Glutamatergic neuron (in vitro differentiated cells): ENCODE measurements at places on chromosomes 1 and 21. TPM values are rescaled to one million over a fixed set of nuclear protein-coding genes. Genes with fewer than 3 reads are reported as not detected.

GRCh38 chr21:39671986-39672385 lies 59.2 kb downstream of the B3GALT5 start:
- H3K36me3 ChIP-seq: no peaks in the 10 kb centered on the region
- peaks cover 3% of the 10 kb centered on the region for H3K4me1 ChIP-seq
- H3K27me3 ChIP-seq: peaks cover 3% of the 10 kb centered on the region
- DNase-seq: no peak
- no peak overlapping the region for H3K27ac ChIP-seq
- no peak overlapping the region for H3K4me3 ChIP-seq

GRCh38 chr1:204293605-204294337 lies 66.0 kb downstream of the PLEKHA6 start:
- peak overlapping the region; percentile 63 for H3K27ac ChIP-seq
- peak overlapping the region; percentile 40 for H3K4me3 ChIP-seq
- DNase-seq: no peak
- H3K36me3 ChIP-seq: no peaks in the 10 kb centered on the region

Gene CLDN17
- total RNA-seq: not detected

Gene CHIA
- not detected for total RNA-seq

Gene HTR6
- not detected for total RNA-seq

Gene PPOX
- 53.2 TPM for total RNA-seq

GRCh38 chr1:209627027-209627731 lies 25.0 kb downstream of the LAMB3 start:
- peaks cover 7% of the 10 kb centered on the region for H3K27me3 ChIP-seq
- no peaks in the 10 kb centered on the region for H3K36me3 ChIP-seq
- no peak for DNase-seq
- peaks cover 21% of the 10 kb centered on the region for H3K4me1 ChIP-seq
- no peak overlapping the region for H3K4me3 ChIP-seq

Gene SPRR1A
- not detected for total RNA-seq

Gene AMY2A
- not detected for total RNA-seq

DNA sequence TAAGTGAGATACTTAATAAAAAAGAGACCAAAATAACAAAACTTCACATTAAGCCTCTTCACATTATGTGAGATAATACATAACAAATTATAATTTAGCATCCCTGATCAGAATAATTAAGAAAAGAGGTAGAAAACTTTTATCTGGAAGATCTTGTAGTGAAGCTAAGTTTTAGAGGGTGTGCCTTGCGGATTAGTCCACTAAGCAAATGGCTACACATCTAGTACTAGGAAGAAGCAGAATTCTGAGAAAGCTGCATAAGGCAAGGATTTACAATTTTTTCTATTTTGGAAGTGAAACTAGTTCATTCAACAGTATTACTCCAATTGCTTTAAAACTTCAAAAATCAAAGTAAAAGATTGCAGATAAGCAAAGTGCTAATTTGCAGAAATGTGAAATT lies 3.5 kb downstream of the YOD1 start:
- H3K27ac ChIP-seq: no peak overlapping the region
- peaks cover 7% of the 10 kb centered on the region for H3K4me1 ChIP-seq
- no peak overlapping the region for H3K4me3 ChIP-seq
- H3K27me3 ChIP-seq: peaks cover 6% of the 10 kb centered on the region
- no peaks in the 10 kb centered on the region for H3K36me3 ChIP-seq

DNA sequence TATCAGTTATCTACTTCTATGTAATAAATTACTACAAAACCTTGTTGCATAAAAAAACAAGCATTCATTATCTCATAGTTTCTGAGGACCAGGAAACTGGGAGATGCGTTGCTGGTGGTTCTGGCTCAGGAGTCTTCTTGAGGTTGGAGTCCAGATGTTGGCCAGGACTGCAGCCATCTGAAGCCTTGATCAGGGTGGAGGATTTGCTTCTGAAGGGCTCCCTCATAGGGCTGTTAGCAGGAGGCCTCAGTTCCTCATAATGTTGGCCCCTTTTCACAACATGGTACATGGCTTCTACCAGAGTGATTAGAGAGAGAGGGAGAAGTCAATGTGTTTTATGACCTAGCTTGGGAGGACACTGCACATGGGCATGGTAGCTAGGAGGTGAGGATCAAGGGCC lies 137.4 kb downstream of the CNIH3 start:
- H3K27me3 ChIP-seq: no peaks in the 10 kb centered on the region
- no peaks in the 10 kb centered on the region for H3K4me1 ChIP-seq
- no peaks in the 10 kb centered on the region for H3K36me3 ChIP-seq
- no peak overlapping the region for H3K27ac ChIP-seq
- DNase-seq: no peak

- H3K27ac ChIP-seq: no peak overlapping the region
- H3K27me3 ChIP-seq: peaks cover 9% of the 10 kb centered on the region
- peaks cover 1% of the 10 kb centered on the region for H3K4me1 ChIP-seq
- H3K4me3 ChIP-seq: no peak overlapping the region
Observed at GRCh38 chr1:41539418-41539805, 54.9 kb upstream of the EDN2 start.

DNA sequence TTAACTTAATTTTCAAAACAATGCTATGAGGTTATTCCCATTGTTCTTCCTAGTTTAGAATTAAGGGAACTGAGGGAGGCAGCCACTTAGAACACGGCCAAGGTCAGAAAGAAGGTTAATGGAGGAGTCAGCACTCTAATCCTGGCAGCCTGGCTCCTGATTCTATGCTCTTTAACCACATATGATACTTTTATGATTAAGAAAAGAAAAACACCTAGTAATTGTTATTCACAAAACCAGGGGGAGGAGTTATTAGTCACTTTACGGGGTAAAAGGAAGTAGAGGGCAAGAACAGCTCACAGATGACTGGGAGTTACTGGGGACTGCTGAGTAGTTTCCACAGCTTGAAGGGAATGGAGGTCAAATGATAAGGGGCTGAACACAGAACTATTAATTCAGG lies 38.6 kb downstream of the GADD45A start:
- H3K36me3 ChIP-seq: no peaks in the 10 kb centered on the region
- H3K27me3 ChIP-seq: no peaks in the 10 kb centered on the region
- DNase-seq: no peak
- no peak overlapping the region for H3K4me3 ChIP-seq
- no peak overlapping the region for H3K27ac ChIP-seq

Gene UTS2
- not detected for total RNA-seq

DNA sequence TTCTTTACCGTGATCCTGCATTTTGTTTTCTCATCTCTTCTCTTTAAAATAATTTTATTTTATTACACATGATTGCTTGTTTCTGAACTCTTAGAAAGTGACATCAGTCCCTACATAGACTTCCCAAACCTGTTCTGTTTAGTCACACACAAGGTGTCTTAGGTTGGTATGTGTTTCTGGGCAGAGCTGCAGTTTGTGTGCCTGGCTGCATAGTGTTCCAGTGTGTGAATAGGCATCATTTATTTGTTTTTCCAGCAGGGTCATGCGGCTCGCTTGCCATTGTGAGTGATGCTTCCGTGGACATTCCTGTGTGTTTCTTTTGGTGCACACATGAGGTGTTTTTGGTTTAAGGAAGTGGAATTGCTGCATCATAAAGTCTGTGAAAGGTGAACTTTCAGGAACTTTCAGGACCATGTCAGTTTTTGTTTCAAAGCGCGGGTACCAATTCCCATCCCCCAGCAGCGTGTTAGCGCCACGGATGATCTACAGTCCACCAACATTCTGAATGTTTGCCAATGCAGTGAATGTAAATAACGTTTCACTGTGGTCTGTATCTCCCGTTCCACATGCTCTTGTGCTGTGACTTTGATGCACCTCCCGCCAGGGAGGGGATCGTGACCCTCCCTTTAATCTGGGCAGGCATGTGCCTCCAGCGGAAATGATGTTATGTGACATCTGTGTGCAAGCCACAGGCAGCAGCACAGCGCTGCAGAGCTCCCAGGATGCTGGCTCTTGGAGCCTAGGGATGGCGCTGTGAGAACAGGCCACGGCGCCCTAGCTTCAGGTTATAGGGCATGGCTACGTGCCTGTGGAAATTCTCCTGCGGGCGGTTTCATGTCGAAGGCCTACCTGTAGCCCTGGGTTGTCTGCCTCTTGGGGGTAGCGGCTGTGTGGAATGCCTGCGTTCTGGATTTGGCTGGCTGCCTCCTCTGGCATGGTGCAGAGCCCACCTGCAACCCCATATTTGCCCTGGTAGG lies 144.6 kb upstream of the COL6A1 start:
- H3K4me3 ChIP-seq: no peak overlapping the region
- no peak overlapping the region for H3K27ac ChIP-seq
- peaks cover 12% of the 10 kb centered on the region for H3K4me1 ChIP-seq

- peaks cover 20% of the 10 kb centered on the region for H3K4me1 ChIP-seq
- peaks cover 14% of the 10 kb centered on the region for H3K36me3 ChIP-seq
- peaks cover 3% of the 10 kb centered on the region for H3K27me3 ChIP-seq
- H3K27ac ChIP-seq: no peak overlapping the region
Observed at GRCh38 chr1:22969304-22969709, 3.4 kb downstream of the LACTBL1 start.

Gene CGN
- total RNA-seq: 2.0 TPM

DNA sequence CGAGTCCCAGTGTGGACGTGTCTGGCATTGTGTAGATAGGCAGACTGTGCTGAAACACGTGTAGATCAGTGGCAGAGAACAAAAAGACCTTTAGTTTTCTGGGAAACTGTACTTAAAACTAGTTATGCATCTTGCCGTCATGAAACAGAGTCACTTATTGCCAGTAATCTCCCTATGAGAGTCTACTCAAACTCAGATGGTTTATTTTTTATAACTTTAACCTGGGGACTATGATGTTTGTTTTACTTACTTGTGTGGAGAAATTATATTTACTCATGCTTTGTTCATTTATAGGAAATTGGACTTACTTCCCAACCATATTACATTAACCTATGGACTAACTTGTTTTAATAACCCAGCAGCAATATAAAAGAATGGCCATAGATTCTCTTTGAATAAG lies 54.1 kb upstream of the ABCG1 start:
- peaks cover 2% of the 10 kb centered on the region for H3K27me3 ChIP-seq
- no peaks in the 10 kb centered on the region for H3K36me3 ChIP-seq
- DNase-seq: no peak
- H3K4me1 ChIP-seq: peaks cover 7% of the 10 kb centered on the region

DNA sequence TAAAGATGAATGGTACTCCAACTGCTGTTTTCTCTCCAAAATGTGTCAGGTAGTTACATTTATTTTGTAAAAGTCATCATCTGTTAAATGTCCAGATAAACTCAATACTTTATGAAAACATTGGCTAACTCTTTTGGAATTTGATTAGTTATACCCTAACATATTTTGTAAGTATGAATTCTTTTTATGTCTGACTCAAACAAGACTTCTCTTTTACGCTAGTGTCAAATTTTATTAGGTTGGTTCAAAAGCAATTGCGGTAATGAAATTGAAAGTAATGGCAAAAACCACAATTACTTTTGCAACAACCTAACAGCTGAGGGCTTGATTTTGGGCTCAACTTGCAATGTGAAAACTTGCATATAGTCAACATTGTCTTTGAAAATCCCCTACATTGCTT lies 41.0 kb upstream of the USP25 start:
- H3K36me3 ChIP-seq: no peaks in the 10 kb centered on the region
- DNase-seq: no peak
- H3K27me3 ChIP-seq: no peaks in the 10 kb centered on the region
- H3K4me1 ChIP-seq: no peaks in the 10 kb centered on the region

DNA sequence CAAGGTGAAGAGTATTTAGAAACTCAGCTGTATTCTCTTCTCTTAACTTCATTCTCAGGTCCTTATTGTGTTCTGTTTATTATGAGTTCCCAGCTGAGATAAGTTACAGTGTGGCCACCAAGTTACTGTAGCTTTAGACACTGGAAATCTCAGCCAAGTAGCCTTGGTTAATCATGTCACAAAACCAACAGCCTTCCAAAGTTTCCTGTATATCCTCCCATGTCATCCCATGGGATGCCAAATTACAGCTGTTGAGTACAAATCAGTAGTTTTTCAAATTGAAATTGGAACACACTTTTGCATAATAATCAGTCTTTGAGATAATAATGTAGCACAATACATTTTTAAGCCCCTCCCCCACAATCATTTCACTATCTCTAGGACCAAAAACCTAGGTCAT lies 10.7 kb downstream of the ADAMTS5 start:
- peaks cover 33% of the 10 kb centered on the region for H3K4me1 ChIP-seq
- peaks cover 10% of the 10 kb centered on the region for H3K36me3 ChIP-seq
- DNase-seq: no peak
- H3K27me3 ChIP-seq: peaks cover 12% of the 10 kb centered on the region

DNA sequence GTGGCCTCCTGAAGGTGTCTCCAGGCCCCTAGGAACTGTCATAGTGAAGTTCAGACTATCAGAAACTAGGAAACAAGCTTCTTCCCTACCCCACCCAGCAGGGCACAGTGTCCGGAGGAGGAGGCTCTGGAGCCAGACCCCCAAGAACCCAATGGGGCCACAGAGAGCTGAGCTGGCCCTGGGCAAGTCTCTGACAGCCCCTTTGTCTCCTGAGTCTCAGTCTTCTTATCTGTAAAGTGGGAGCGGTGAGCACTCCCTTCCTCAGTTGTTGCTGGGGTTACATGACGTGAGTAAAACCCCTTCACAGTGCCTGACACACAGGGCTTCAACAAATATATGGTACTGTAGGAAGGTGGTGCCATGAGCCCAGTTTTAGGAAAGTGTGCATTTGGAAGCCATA lies 675.8 kb downstream of the MATN1 start:
- H3K27me3 ChIP-seq: peaks cover 11% of the 10 kb centered on the region
- H3K4me3 ChIP-seq: no peak overlapping the region
- H3K36me3 ChIP-seq: no peaks in the 10 kb centered on the region
- H3K27ac ChIP-seq: no peak overlapping the region
- no peak for DNase-seq
- peaks cover 2% of the 10 kb centered on the region for H3K4me1 ChIP-seq

GRCh38 chr1:187033693-187034390 lies 205.1 kb downstream of the PLA2G4A start:
- H3K36me3 ChIP-seq: peaks cover 5% of the 10 kb centered on the region
- H3K27ac ChIP-seq: no peak overlapping the region
- H3K27me3 ChIP-seq: no peaks in the 10 kb centered on the region
- no peak for DNase-seq
- no peak overlapping the region for H3K4me3 ChIP-seq
- H3K4me1 ChIP-seq: no peaks in the 10 kb centered on the region

- no peak overlapping the region for H3K27ac ChIP-seq
- DNase-seq: no peak
- peaks cover 18% of the 10 kb centered on the region for H3K4me1 ChIP-seq
- H3K4me3 ChIP-seq: no peak overlapping the region
- H3K27me3 ChIP-seq: peaks cover 17% of the 10 kb centered on the region
- H3K36me3 ChIP-seq: peaks cover 5% of the 10 kb centered on the region
Observed at GRCh38 chr1:10703702-10704101, 92.7 kb downstream of the CASZ1 start.

DNA sequence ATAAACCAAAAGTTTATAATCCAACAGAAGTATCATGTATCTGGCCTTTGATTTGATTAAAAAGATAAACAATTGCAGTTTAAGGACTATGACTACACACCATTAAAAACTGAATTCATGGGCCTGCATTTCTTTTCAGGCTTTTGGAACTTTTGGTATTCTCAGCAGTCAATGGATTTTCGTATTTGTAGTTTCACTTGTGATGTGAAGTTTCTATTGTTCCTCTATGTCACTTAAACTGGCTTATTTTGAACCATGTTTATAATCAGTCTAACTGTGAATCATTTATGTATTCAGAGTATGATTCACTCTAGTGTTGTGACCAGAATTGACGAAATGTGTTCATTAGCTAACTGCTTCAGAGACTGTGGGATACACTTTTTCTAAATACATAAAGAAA lies 132.9 kb downstream of the COQ8A start:
- no peak for DNase-seq
- peaks cover 3% of the 10 kb centered on the region for H3K4me1 ChIP-seq
- no peaks in the 10 kb centered on the region for H3K36me3 ChIP-seq
- no peaks in the 10 kb centered on the region for H3K27me3 ChIP-seq
- H3K27ac ChIP-seq: no peak overlapping the region
- no peak overlapping the region for H3K4me3 ChIP-seq

Gene SLAMF7
- not detected for total RNA-seq

GRCh38 chr1:10515976-10516750 lies 41.4 kb downstream of the PEX14 start:
- H3K36me3 ChIP-seq: no peaks in the 10 kb centered on the region
- no peak for DNase-seq
- peaks cover 54% of the 10 kb centered on the region for H3K4me1 ChIP-seq
- no peak overlapping the region for H3K27ac ChIP-seq
- H3K4me3 ChIP-seq: no peak overlapping the region

Gene GPATCH3
- 17.3 TPM for total RNA-seq
